ENCODE measurements at places on chromosomes 12 and 14.

DNA sequence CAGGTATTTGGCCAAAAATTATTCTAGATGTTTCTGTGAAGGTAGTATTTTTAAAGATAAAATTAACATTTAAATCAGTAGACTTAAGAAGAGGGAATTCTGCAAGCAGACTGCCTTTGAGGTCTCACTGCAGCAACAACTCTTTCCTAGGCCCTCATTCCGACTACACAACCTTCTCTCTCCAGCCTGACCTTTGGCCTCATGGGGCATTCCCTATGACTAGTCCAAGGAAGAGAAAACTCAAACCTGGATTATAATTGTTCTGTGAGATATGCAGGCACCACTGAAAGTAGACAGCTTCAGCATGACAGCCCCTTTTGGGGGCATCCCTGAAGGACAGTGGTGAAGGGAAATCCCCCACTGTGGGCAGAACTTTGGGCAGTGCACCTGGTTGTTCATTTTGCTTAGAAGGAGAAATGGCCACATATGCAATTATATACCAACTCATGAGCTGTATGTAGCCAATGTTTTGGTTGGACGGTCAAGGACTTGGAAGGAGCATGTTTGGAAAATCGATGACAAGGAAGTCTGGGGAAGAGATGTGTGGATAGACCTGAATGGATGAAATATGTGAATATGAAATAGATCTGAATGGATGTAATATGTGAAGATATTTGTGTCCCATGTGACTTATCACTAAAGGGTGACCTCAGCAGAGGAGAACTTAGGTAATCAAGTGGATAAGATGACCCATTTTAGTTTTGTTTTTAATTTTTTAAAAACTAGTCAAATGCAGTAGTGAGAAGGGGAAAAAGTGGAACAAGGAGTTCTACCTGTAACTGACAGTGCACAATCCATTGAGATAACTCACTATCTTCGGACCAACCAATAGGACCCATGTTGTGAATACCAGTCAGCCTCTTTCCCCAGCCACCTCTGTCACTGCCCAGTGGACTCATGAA, 233.3 kb upstream of the FOXN3 start:
- no peak for DNase-seq

GRCh38 chr14:95275494-95275893, 44.2 kb downstream of the CLMN start:
- DNase-seq: no peak

DNA sequence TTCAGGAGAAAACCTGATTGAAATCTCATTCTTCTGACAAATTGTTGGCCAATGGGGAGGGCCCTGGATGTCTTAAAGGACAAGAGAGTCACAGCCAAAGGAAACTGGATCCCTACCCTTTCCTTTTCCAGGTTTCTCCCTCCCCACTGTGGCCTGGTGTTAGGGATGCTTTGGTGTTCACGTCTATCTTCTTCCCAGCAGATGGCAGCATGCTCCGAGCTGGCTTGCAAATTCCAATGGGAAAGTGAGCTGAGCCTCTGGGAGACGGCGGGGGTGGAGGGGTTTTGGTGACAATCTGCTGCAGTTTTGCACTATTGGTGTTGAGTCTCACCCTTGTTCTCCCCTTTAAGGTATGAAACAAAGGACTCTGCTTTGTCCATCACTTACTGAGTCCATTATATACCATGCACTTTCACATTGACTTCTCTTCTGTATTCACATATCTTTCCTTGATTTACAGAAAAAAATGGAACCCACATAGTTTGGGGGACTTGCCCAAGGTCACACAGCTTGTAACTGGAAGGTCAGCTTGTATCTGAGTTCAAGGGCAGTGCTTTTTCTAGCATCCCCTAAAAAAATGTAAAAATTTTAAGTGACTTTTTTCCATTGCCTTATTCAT, 39.3 kb downstream of the CCDC177 start:
- DNase-seq: no peak

DNA sequence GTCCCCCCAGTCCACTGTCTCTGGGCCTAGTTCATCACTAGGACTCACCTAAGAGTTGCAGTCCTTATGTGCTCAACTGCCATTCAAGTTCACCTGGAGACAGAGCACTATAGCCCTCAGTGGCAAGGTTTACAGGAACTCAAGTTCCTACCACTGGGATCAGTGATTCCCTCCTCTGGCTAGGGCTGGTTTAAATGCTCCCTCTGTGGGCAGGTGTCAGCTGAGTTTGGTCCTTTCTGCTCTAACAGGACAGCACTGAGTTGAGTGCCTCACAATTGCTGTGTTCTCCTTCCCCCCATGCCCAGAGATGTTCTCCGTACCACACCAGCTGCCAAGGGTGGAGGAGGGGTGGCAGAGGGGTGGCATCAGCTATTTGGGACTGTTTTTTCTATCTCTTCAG, 20.8 kb upstream of the SAV1 start:
- no peak for DNase-seq

DNA sequence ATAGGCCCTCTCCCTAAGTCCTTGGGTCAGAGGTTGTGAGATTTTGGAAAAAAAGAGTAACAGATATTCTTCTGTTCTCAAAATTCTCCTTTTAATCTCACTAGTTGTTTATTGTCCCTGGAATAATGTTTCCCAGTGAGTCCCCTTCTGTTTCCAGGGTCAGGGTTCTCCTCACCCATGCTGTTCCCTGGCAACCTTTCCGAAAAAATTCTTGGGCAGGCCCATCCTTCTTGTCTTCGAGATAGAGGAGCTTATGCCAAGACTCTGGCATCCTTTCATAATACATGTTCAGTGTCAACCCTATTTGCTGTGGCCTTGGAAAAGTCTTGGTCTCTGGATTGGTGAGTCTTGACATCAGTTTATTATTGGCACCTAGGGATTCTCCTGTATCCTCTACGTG, 212.4 kb upstream of the FAR2 start:
- no peak for DNase-seq

DNA sequence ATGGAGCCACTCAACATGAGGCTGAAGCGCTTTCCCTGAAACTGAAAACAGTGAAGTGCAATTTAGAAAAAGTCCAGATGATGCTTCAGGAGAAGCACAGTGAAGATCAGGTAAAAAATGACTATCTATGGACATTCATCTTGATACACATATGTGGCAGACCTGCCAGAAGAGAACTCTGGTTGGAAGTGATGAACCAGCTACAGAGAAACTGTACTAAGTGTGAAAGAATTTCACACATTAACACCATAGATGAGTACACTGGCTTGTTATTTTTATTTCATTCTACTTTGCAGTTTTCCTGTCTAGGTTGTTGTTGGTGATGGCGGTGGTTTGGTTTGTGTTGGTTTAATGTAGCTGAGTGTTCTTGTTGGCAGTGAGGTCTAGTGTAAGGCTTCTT, 174.7 kb downstream of the ESR2 start:
- DNase-seq: no peak

- DNase-seq: no peak
Measured at GRCh38 chr14:100076133-100076532, 10.9 kb downstream of the EVL start.

GRCh38 chr12:79056775-79057174, 192.2 kb downstream of the SYT1 start:
- no peak for DNase-seq

DNA sequence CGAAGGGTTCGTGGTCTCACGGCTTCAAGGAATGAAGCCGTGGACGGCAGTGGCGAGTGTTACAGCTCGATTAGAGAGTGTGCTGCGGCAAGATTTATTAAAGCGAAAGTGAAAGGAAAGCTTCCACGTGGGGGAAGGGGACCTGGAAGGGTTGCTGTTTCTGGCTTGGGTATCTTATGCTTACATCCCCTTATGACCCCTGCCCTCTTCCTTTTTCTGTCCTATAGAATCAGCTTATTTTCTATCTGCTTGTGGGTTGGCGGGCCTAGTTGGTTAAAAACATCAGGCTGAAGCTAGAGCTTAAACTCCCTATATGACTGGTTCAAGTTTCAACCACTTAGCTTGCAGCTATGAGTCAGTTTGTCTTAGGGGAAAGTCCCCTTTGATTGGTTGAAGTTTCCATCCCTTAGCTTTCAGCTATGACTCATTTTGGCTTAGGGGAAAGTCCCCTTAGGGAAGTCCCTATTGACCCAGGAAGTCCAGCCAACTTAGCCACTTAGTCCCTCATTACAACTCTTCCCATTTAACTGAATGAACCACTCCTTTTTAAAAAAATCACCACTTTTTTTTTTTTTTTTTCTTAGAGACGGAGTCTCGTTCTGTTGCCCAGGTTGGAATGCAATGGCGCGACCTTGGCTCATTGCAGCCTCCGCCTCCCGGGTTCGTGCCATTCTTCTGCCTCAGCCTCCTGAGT, 1494.7 kb upstream of the TMEM132C start:
- DNase-seq: peak; percentile 9

DNA sequence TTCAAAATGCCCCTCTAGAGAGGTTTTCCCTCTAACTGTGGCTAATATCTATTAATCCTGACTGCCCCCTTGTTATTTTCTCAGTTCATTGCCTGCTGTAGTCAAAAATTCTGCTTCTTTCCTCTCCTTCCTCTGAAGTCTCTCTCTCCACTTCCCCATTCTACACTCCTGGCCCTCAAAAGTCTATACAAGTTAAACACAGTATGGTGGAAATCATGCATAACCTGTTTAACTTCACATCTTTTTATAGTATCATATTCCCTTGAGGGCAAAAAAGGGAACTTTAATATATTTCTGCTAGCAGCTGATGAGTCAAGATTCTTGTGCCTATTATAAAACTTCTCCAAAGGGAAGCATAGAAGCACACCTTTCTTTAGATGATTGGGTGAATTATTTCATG, 16.7 kb downstream of the GRIP1 start:
- no peak for DNase-seq

- no peak for DNase-seq
Measured at GRCh38 chr12:66453120-66453519, 150.8 kb downstream of the HELB start.

DNA sequence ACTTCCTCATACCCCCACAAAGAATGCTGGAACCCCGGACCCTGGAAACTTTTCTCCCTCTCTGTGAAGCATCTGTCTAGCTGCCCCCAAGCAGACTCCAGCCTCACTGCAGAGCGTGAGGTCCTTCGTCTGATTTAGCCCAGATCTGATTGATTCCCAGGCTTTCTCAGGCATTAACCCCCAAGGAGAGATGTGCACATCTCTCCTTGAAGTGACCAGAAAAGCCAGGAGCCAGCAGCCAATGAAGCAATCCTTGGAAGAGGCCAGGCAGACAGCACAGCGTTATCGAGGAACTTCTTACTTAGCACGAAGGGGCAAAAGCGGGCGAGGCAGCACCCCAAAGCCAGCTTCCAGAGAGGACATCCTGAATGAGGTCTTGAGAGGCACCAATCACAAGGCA, 100.7 kb downstream of the ZFP36L1 start:
- DNase-seq: no peak

- no peak for DNase-seq
Measured at GRCh38 chr14:73262427-73263183, 25.3 kb downstream of the PAPLN start.

DNA sequence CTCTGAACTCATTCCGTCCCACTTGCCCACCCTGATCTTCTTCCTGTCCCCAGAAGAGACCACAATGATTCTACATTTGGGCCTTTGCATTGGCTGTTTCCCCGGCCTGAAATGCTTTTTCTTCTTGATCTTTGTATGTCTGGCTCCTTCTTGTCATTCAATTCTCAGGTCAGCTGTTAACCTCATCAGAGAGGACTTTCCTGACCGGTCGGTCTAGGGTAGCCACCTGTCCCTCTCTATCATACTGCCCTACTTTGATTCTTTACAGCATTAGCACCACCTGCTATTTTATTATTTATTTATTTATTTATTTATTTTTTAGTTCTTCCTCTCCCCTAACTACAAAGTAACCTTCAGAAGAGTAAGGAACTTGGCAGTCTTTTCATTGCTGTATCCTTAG, 84.3 kb downstream of the DYRK2 start:
- no peak for DNase-seq

- no peak for DNase-seq
Measured at GRCh38 chr14:59422069-59422881, 42.9 kb downstream of the GPR135 start.

- no peak for DNase-seq
Measured at GRCh38 chr12:105590571-105590970, 260.1 kb downstream of the C12orf75 start.

- no peak for DNase-seq
Measured at GRCh38 chr12:122888232-122888752, 7.6 kb downstream of the VPS37B start.

DNA sequence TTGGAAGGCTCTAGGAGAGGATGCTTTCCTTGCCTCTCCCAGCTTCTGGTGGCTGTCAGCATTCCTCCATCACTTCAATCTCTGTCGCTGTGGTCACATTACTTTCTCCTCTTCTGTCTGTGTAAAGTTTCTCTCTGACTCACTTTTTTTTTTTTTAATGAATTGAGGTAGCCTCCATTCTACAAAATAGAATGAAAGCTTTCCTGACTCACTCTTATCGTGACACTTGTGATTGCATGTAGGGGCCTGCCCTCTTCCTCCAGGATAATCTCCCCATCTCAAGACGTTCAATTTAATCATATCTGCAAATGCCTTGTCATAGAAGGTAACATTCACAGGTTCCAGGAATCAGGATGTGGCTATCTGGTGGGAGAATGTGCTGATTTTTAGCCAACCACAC, 153.5 kb upstream of the HMGA2 start:
- DNase-seq: no peak

GRCh38 chr14:77259025-77259715, 11.8 kb downstream of the NGB start:
- DNase-seq: no peak

DNA sequence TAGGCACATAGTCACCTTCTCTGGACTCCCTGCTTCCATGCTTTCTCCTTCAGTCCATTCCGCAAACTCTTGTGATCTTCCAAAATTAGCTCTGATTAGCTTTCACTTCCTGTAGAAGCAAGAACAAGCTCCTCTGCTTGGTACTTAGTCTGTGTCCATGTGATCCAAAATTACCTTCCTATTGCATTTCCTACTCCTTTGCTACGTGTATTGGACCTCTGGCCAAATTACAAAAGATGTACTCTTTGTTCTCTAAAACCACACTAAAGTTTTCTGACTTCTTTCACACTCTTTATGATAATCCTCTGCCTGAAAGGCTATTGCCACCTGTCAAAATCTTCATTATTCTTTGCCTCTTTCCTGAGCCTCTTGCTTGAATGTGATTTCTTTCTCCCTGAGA, 786 bp upstream of the TSFM start:
- no peak for DNase-seq

DNA sequence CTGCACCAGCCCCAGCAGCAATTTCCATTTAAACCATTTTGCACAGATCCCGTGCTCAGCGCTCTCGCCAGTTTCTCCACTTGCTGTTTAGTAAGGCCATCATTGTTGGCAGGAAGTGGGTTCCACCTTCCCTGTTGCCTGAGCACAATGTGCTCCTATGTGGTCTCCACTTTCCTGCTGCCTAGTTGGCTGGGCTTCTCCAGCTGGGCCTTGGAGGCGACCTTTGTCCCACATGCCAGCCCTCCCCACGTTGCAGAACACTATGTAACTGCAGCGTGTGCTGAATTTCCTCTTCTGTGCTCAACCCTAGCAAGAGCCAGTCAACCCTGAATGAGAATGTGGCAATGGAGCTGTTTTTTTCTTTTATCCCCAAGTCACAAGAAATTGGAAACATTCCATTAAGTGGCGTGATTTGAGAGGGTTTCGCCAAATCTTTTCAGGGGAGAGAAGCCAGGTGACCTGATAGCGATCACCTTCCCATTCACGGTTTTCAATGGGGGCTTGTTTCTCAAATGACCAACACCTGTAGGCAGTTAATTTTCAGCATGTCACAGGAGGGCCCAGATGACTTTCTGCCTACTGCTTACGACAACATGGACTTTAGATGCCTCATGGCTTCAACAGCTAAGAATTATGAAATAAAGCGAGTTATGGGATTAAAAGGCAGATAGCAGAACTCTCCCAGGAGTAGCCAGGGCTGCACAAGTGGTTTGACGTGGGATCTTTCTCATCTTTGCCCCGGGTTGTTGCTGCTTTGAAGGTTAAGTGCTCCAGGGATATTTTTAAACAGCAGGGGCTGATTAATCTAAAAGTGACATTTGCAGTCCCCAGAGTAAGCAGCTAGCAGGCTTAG, at the start of gene ACACB:
TSS of gene ACACB (plus strand) at position 830 of the 853 bp plus-strand sequence. CDS start 22,819 bp downstream, outside the sequence.
- no peak for DNase-seq

Measured in activated T-cell treated with anti-CD3 and anti-CD28 coated beads for 4 hours (primary cell).